ENCODE measurements at places on chromosomes 1 and 21. TPM values are rescaled to one million over a fixed set of nuclear protein-coding genes. Genes with fewer than 3 reads are reported as not detected.

Gene CFHR5
- polyA plus RNA-seq: not detected

Gene PTGS2
- polyA plus RNA-seq: 5.3 TPM

Gene HCRTR1
- 0.08 TPM for polyA plus RNA-seq

Gene UBE2U
- not detected for polyA plus RNA-seq

Gene IVL
- 0.52 TPM for polyA plus RNA-seq
